ENCODE measurements at places on chromosomes 11 and 22.
A peak's percentile ranks its signal among the peaks of the same experiment; 100 is the strongest.

- DNase-seq = no peak
Measured at GRCh38 chr11:83158357-83158786, 1.4 kb downstream of the PCF11 start.

GRCh38 chr11:76209973-76210930 lies 4.0 kb upstream of the WNT11 start:
- DNase-seq = peak; percentile 89

- DNase-seq = peak; percentile 12
Measured at GRCh38 chr11:70399681-70400112, 1.4 kb downstream of the CTTN start.

DNA sequence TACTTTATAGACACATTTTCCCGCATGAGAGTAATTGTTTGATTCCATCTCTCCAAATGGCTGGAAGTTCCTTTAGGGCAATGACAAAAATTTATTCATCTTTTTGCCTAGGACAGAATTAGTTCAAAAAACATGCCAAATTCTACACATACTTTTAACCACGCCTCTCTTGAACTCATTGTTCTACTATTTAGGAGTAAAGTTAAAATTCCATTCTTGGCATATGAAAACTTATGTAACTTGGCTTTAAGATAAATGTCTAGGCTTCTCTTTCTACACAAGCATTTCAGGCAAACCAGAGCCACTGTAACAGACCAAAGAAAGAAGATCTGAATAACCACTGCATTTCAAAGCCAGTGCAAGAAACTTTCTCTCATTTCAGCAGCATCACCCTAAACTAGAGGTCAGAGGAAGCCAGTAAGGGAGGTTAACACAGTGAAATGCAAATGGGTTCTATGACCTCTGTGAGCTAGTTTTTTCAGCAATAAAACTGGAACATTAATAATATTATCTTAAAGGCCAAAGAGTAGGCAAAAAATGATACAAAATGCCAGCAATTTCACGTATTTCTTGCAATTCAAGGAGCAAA lies 73.0 kb downstream of the RSF1 start:
- DNase-seq = no peak

DNA sequence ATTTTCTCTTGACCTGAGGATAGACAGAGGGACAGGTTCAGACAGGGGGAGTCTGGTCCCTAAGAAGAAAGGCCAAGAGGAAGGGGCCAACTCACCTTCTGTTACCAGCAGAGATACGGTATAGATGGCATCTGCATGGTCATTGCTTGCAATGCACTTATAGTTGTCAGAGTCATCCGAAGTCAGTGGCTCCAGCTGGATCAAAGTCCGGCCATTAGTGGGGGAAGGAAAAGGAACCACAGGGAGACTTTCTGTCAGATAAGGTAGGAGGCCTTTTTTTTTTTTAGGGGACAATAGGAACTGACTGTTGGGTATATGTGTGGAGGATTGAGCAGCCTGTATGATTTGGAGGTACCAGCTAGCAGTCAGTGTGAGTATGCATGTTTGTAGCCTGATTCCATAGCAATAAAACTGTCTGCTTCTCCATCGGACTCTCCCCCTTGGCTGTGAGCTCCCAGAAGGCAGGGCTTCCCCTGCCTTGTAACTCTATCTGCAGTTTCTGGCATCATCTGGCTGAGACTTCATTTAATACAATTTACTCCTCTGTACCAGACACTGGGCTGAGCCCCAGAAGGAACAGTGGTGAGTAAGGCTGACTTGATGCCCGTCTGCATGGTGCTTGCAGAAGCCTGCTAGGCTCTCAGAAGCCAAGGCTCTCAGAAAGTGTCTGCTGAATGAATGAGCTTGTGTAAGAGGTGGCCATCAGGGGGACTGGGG lies 5.7 kb downstream of the IGSF22 start:
- peak; percentile 56 for DNase-seq

DNA sequence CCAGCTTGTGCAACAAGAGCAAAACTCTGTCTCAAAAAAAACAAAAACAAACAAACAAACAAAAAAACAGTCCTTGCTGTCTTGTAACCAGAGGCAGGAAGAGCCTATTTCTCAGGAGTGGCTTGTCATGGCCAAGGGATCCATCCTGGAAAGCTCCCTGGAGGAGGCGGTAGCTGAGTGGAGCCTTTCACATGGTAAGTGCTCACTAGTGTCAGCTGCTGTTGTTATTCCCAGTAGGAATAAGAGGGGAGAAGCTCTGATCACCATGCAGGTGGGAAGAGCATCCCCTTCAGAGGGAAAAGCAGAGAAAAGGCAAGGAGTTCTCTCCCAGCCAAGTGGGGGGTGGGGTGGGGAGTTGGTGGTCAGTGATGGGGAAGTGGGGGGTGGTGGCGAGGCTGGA lies 54.6 kb upstream of the WNT7B start:
- no peak for DNase-seq

DNA sequence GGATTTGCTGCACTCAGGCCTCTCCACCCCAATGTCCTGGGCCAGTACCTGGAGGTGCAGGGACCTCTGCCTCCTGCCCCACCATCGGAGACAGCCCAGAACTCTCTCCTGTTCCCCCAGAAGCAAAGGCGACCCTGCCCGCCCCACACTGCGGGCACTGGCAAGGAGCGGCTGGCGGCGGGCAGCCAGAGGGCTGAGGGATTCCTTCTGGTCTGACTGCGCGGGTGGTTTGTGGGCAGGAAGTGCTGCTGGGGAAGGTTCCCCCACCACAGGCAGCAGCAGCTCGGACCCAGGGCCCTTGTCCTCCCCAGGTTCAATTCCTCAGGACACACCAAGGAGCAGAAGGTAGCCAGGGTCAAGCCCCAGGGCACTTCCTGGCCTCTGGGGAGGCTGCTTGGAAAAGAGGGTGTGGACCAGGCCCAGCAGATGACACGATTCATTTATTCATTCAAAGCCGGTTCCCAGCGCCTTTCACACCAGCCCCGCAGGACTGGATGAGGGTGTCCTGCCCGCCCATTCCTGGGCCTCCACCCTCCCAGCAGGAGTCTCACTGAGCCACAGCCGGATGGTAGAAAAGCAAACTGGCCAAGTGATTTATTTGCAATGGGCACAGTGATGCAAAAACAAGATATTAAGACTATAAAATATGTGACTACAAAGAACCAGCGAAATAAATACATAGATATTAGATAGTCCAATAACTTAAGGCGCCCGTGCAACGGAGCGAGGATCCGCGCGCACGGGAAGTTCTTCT lies 1.2 kb downstream of the PHLDA2 start:
- no peak for DNase-seq

DNA sequence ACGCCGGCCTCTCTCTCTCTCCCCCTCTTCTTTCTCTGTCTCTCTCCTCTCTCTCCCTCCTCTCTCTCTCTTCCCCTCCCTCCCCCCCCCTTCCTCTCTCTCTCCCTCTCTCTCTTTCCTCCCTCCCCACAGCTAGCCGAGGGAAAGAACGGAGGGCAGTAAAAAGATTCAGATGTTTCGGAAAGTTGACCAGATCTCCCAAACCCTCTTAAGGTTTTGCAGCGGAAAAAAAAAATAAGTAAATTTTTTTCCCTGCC lies 195 bp upstream of the ALX4 start:
- DNase-seq = no peak

DNA sequence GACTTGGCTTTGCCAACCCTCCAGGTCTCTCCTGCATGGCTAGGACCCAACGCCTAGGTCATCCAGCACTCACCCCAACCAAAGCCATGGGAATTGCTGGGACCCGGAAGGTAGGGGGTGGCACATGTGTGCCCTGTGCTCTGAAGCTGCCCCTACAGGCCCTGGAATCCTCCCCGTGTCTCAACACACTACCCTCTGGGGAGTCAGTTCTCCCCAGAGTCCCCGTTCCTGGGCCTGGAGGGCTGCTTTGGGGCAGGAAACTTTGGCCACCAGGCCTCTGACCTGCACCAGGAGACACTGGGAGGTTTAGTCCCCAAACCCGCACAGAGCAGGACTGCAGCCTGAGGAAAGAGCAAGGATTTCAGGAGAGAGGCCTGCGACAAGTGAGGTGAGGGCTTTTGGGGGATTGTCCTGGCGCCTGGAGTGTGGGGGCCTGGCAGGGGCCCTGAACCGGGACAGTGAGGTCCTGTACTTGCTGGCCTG lies 495 bp upstream of the IFITM1 start:
- DNase-seq = no peak

DNA sequence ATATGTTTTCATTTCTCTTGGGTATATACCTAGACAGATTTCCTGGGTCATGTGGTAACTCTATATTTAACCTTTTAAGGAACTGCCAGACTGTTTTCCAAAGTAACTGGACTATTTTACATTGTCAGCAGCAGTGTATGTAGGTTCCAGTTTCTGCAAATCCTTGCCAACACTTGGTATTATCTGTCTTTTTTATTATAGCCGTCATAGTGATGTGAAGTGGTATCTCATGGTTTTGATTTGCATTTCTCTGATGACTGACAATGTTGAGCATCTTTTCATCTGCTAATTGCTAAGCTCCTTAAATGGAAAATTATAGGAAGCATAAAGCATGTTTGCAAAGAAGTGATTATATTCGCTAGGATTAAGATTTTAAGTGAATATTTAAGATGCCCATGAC lies 13.9 kb downstream of the NNMT start:
- no peak for DNase-seq

DNA sequence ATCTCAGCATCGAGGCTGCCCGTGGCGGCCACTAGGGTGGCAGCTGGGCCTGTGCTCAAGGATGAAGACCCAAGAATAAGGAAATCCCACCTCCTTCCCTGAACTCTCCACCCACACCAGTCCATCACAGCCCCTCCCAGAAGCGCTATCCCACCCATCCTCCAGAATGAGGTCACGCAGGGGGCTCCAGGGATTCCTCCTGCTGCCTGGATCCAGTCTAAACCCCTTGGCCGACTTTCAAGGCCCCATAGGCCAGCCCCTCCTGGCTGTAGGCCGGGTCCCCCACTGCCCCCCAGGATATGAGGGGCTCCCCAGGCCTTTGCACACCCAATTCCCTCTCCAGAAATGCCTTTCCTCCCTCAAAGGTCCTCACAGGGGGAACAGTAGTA lies 19.0 kb upstream of the SCGB1A1 start:
- DNase-seq = peak; percentile 89

DNA sequence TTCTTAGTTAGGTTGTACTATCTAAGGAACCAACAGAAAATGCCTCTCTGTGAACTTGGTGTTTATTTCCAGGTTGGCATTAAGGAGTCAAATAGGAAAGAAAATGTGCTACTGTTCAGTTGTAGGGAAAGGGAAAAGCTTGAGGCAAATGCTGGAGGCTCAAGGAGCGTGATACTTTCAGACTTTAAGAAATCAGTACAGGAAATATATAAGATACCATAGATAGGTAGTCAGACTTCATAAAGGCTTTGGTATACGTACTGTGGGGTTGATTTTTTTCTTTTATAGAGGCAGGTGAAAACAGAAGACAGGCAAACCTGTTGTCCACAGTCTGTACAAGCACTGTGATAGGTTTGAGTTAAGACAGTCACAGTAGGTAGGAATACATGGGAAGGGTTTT lies 30.8 kb downstream of the EP300 start:
- no peak for DNase-seq

DNA sequence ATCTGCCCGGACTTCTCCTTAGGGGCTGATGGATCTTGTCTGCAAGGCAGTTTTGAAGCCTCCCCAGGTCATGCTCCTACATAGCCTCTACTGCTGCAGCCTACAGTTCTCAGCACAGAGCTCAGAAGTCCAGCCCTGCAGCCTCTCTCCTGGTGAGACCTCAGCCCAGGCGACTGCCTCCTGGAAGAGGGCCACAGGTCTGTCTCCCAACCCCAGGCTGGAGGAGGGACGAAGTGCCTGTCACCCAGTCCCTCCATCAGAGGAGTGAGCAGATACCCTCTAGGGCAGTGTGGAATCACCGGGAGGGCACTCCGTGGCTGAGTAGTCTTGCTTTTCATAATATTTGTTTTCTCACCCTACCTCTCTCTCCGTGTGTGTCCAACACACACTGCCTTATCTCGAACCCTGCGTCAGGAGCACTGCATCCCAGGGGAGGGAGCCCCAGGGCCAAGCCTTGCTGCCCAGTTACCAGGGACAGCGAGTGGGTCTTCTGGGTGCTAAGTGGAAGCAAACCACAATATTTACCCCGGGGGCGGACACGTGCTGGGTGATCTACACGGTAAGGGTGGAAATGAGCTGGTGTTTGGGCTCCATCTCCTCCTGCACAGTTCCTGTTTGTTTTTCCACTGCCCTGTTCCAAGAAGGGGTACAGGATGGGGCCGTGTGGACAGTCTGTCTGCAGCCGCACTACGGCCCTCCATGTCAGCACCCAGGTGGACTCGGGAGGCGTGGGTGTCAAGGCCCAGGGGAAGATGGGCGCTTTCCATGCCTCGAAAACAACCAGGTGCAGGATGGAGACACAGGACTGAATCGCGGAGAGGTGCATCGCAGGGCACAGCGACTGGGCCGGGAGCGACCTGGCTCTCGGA lies 133.7 kb upstream of the HSD17B12 start:
- DNase-seq = no peak
